ENCODE measurements at places on chromosomes 1 and 21.

DNA sequence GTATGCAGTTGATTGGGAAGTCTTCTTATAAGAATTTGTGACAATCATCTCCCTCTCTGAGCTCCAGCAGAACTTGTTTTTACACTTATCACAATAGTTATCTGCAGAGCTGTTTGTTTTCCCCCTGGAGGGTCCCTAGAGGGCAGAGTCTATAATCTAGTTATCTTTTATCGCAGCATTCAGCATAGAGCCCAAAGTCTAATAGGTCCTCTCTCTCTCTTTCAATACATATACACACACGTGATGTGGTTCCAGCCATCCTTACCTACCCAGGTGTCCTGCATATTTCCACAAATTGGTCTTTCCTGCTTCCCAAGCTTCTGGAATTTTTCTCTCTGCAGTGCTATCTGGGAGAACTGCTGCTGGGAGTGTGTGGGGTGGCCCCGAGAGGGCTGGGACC, 229.6 kb upstream of the KIAA0040 start:
- DNase-seq: no peak

GRCh38 chr1:48563021-48563420, 91.0 kb upstream of the SPATA6 start:
- no peak for DNase-seq

DNA sequence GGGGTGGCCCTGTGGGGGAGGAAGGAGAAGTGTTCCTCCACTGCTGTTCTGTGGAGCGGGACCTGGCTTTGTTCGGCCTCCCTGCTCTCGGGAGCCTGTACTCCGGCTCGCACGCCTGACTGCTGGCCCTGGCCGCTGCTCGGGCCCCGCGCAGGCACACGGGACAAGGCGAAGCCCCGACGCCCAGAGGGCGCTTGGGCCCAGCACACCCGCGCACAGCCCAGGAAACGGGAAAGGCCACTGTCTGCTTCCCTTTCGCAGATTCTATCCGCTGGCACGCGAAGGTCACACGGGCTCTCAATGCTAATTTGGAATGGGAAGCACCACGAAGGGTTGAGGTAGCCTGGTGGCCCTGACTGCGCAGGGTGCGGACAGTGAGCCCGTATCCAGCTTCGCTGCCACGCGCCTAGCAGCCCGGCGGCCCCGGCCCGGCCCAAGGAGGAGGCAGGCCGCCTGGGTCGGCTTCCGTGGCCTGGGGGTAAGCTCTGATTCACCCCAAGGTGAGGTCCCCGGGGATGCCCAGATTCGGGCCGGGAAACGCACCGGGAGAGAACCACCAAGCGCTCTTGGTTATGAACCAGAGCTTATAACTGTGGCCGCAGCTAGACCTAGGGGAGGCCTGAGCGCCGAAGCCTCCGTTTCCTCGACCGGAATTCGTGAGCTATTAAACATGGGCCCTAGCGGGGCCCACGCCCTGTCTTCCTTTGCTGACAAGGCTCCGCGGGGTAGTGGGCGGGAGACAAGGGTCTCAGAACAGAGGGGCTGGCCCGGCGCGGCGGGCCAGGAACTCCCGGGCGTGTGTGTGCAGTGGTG, 19.7 kb upstream of the TBX15 start:
- no peak for DNase-seq

GRCh38 chr1:8560611-8561544, 243.0 kb downstream of the SLC45A1 start:
- no peak for DNase-seq

DNA sequence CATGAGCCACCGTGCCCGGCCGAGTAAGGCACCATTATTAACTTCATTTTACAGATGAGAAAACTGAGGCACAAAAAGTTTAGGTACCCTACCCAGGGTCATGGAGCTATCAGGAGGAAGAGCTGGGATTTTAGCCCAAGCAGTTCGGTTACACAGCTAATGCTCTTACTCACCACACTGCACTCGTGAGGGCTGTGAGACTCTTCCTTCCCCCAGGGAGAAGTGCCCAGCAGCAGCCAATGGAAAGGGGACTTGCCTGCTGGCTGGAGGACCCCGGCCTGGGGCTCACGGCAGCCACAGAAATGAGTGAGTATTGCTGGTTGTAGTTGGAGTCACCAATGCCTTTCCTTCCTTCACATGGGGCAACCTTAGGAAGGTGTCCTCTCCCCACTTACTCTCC, 5.2 kb upstream of the CSF1 start:
- no peak for DNase-seq

- no peak for DNase-seq
Observed at GRCh38 chr1:241944300-241944699, 13.3 kb upstream of the BECN2 start.

- DNase-seq: no peak
Observed at GRCh38 chr21:27519361-27519760, 552.5 kb upstream of the ADAMTS5 start.

GRCh38 chr1:207318072-207318619, 3.3 kb upstream of the CD55 start:
- no peak for DNase-seq

GRCh38 chr1:198121056-198121826, 35.6 kb upstream of the NEK7 start:
- no peak for DNase-seq
